ENCODE measurements at places on chromosomes 5 and 9.
A peak's percentile ranks its signal among the peaks of the same experiment; 100 is the strongest.

GRCh38 chr5:179699616-179700237 lies 960 bp downstream of the CANX start:
- no peak for DNase-seq

DNA sequence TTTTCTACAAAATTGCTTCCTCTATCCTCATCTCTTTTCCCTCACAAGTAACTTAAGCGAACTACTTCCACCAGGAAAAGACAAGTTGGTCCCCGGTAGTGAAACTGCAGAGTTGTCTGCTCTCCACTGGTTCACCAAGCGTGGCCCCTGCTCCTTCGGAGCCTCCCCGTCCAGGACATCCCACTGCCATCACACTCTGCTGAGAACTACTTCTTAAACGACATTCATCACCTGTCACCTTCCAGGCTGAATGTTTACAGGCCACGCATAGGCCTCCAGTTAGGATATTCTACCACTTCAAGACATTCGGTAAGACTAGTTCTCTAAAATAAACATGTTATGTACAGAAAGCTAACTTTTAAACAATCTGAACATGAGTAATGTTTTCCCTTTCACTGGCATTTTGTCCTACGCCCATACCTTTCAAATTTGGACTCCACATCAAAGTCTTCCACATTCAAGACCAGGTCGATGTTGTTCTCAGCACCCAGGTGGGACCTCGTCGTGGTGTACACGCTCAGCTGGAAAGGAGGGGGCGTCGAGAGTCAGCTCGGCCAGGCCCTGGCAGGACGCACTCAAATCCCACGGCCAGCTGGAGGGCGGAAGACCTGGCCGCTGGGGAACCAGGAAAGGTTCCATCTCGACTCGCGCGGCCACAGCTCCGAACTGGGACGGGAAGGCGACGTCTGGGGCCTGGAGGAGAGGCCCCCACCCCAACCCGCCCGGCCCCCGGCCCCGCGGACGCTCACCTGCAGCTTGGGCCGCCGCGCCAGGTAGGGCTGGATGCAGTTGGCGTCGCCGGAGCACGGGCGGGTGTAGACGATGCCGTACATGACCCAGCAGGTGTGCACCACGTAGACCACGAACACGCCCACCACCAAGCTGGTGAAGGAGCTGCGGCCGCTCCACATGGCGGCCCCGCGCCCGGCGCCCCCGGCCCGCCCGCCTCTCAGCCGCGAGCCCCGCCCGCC lies 683 bp downstream of the CLPTM1L start:
- DNase-seq = no peak

DNA sequence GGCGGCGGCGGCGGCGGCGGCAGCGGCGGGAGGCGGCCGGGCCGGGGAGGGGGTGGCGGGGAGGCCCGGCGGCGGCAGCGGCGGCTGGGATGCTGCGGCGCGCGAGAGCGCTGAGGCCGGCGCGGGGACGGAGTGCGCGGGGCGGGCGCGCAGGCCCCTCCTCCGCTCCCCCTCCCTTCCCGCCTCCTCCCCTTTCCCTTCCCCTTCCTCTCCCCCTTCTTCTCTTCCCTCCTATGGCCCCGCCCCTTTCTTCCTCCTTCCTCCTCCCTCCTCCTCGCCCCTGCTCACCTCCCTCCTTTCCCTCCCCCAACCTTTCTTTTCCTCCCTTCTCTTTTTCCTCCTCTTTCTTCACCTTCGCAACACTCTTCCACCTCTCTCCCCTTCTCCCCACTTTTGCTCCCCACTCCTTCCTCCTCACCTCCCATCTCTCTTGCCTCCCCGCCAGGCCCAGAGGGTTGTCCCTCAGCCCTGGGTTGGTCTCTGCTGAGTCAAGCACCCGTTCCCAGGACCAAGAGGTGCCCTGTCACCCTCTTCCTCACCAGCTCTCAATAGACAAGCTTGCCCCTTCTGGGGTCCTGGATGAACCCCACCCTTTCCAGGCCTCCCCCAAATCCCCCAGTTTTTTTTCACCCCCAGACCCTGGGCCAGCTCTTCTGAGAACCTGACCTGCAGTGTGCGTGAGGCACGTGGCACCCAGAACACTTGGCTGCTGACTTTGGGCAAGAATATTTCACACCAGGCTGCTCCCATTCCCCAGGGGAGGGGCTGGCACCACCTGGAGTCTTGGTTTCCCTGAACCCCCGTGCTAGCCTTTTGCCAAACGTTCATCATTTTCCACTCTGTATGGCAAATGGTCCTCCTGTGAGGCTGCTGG lies at the start of gene SEMA4D:
TSS of gene SEMA4D (minus strand) at position 136 of the 874 bp plus-strand sequence. CDS start 92,657 bp downstream, outside the sequence.
- DNase-seq = peak; percentile 81

DNA sequence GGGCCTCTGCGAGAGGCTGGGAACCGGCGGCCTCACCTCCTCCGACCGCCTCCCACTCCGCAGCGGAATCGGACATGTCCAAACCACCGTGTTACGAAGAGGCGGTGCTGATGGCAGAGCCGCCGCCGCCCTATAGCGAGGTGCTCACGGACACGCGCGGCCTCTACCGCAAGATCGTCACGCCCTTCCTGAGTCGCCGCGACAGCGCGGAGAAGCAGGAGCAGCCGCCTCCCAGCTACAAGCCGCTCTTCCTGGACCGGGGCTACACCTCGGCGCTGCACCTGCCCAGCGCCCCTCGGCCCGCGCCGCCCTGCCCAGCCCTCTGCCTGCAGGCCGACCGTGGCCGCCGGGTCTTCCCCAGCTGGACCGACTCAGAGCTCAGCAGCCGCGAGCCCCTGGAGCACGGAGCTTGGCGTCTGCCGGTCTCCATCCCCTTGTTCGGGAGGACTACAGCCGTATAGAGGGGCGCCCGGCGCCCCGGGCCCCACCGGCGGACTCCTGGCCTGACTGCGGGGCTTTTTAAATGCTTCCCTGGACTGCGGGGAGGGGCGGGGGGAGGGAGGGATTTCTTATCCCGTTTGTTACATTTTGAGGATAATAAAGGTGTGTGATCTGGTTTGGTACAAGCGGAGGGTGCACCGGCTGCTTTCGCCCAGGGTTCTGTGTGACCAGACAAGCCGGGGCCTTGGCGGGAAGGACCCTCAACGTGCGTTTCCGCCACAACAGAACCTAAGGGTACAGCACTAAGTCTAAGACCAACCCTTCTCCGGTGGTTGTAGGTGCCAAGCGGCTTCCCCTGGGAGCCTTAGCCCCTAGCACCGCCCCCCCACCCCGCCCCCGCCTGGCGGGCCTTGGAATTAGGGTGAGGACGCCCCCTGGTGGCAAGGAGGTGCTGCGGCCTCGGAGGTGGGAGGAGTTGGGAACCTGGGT lies 9.3 kb downstream of the PRR7 start:
- peak; percentile 90 for DNase-seq

GRCh38 chr9:38066914-38067858 lies 1.8 kb downstream of the SHB start:
- no peak for DNase-seq

All from GM19239 (cell line).